ENCODE measurements at places on chromosomes 11 and 22. TPM values are rescaled to one million over a fixed set of nuclear protein-coding genes. Genes with fewer than 3 reads are reported as not detected.

DNA sequence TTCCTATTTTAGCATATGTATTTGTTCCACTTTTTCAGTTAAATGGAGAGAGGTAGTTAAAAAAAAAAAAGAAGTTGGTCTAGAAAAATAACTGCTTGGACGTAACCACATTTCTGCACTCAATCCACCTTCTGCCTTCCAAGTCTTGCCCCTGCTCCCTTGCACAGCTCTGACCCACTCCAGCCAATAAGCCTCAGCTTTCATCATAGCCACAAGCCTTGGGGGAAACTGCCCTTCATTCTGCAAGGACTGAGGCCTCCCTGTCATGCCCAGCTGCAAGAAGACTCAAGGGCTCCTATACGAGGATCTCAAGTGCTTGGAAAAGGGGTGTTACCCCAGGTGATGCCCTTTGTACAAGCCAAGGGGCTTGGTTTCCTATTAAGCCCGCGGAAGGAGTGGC lies 36.0 kb upstream of the OAF start:
- no peak overlapping the region for H3K4me3 ChIP-seq
- DNase-seq: no peak
- no peak overlapping the region for H3K27ac ChIP-seq
- peaks cover 38% of the 10 kb centered on the region for H3K27me3 ChIP-seq
- no peaks in the 10 kb centered on the region for H3K4me1 ChIP-seq

The ARL2 gene
- 259 TPM for polyA plus RNA-seq

The APOL3 gene
- 17.9 TPM for polyA plus RNA-seq

The LSP1 gene
- not detected for polyA plus RNA-seq

DNA sequence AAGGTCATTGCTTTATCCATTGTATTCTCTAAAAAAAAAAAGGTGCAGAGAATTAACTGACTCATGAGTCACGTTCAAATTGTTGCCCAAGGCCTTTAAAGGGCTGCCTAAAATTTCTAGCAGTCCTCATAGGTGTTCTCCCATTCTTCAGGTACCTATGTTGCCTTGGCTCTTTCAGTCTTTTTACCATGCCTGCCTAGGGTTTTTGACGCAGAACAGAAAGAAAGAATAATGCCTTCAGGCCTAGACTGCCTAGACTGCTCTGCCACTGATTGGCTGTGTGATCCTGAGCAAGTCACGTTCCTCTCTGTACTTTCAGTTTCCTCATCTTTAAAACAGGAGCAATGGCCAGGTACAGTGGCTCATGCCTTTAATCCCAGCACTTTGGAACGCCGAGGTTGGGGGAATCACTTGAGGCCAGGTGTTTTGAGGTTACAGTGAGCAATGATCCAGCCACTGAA lies 21.5 kb downstream of the CTSC start:
- no peak overlapping the region for H3K4me3 ChIP-seq
- H3K4me1 ChIP-seq: peaks cover 3% of the 10 kb centered on the region
- H3K27ac ChIP-seq: no peak overlapping the region
- H3K36me3 ChIP-seq: no peaks in the 10 kb centered on the region
- DNase-seq: no peak

DNA sequence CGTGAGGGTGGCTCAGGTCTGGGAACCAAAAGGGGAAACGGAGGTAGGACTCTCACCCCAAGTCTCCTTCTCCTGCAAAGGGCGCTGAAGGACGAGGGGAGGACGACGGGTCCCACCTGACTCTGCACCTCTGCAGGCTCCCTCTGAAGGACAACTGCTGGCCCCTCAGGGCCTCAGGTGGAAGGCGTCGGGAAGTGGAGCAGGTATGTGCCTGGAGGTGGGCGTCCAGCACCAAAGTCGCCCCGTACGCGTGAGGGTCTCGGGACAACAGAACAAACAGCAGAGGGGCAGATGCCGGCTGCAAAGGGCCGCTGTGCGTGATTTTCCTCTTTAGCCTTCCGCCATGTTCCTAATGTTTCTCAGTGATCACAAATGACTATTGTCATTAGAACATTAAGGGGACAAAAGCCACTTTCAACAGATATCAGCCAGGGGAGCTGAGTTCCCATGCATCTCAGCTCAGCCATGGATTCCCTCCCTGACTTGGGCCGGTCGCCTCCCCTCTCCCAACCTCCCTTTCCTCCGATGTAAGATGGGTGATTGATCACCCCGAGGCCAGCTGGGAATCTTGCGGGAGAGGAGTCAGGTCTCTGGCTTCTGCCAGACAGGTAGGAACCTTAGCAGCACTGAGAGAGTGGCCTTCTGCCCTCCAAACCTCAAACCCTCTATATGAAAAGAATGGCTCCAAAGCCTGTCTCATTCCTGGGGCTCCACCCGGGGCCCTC lies 836 bp downstream of the SLC16A8 start:
- H3K36me3 ChIP-seq: no peaks in the 10 kb centered on the region
- no peak overlapping the region for H3K4me3 ChIP-seq
- peaks cover 12% of the 10 kb centered on the region for H3K27me3 ChIP-seq
- peaks cover 5% of the 10 kb centered on the region for H3K4me1 ChIP-seq
- no peak overlapping the region for H3K27ac ChIP-seq
- DNase-seq: no peak

The IL18 gene
- 0.73 TPM for polyA plus RNA-seq

DNA sequence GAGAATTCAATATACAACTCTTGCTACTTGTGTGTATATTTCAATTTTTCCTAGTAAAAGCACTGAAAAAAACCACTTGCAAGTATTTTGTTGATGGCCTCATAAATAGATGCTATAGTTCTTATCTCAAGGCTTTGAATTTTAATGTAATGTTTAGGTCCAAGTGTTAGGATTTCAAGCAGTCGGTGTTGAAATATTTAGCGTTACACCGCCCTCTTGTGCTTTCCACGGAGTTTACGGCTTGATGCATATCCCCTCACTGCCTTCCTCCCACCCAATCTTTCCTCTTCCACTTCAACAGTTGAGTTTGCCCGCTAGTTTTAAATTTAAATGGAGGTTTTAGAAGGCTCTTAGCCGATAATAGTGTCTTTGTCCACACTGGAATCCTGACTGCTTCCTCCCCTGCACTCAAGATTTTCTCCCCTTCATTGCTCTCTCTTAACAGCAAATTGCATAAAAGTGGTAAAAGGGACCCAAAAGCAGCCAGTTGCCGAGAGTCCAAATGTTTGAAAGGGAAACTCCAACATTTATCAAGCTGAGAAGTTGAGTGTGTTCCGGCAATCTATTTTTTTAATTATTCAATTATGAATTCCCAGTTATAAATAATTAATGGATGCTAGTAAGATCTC lies 25.9 kb upstream of the HTATIP2 start:
- H3K36me3 ChIP-seq: no peaks in the 10 kb centered on the region
- H3K27ac ChIP-seq: no peak overlapping the region
- H3K4me3 ChIP-seq: no peak overlapping the region
- peaks cover 28% of the 10 kb centered on the region for H3K27me3 ChIP-seq
- DNase-seq: peak; percentile 43
- H3K4me1 ChIP-seq: no peaks in the 10 kb centered on the region

The CACNA1I gene
- polyA plus RNA-seq: not detected

- peak within 1 kb of the TSS; percentile 88 for H3K4me3 ChIP-seq
- H3K4me1 ChIP-seq: peaks cover 6% of the 10 kb centered on the region
- H3K27ac ChIP-seq: peak within 1 kb of the TSS; percentile 32
- H3K36me3 ChIP-seq: no peaks in the 10 kb centered on the region
These were observed at the start of gene CDPF1 for GRCh38 chr22:46250035-46250782. CDPF1 (minus strand) TSS chr22:46250293; CDS start chr22:46248284, 2,009 bp downstream.

GRCh38 chr11:116644201-116644940 lies 128.4 kb downstream of the BUD13 start:
- DNase-seq: no peak
- no peaks in the 10 kb centered on the region for H3K36me3 ChIP-seq
- H3K27ac ChIP-seq: no peak overlapping the region
- H3K4me3 ChIP-seq: no peak overlapping the region
- H3K27me3 ChIP-seq: no peaks in the 10 kb centered on the region
- no peaks in the 10 kb centered on the region for H3K4me1 ChIP-seq

The KIRREL3 gene
- not detected for polyA plus RNA-seq

GRCh38 chr22:36965696-36966095 lies 52.3 kb downstream of the CSF2RB start:
- no peaks in the 10 kb centered on the region for H3K4me1 ChIP-seq
- H3K36me3 ChIP-seq: no peaks in the 10 kb centered on the region
- H3K4me3 ChIP-seq: no peak overlapping the region
- peaks cover 11% of the 10 kb centered on the region for H3K27me3 ChIP-seq

- no peaks in the 10 kb centered on the region for H3K36me3 ChIP-seq
- no peak overlapping the region for H3K27ac ChIP-seq
- DNase-seq: no peak
These were observed 178.6 kb downstream of the CNTN5 start for GRCh38 chr11:99199341-99199740.

The MMP27 gene
- polyA plus RNA-seq: not detected

The KCNE3 gene
- polyA plus RNA-seq: 0.51 TPM

The RASSF10 gene
- polyA plus RNA-seq: not detected

- DNase-seq: peak; percentile 17
- H3K36me3 ChIP-seq: peaks cover 21% of the 10 kb centered on the region
- H3K27ac ChIP-seq: no peak overlapping the region
- H3K4me3 ChIP-seq: no peak overlapping the region
- H3K4me1 ChIP-seq: no peaks in the 10 kb centered on the region
- H3K27me3 ChIP-seq: no peaks in the 10 kb centered on the region
These were observed 23.5 kb downstream of the RRM1 start for GRCh38 chr11:4118107-4118506.

DNA sequence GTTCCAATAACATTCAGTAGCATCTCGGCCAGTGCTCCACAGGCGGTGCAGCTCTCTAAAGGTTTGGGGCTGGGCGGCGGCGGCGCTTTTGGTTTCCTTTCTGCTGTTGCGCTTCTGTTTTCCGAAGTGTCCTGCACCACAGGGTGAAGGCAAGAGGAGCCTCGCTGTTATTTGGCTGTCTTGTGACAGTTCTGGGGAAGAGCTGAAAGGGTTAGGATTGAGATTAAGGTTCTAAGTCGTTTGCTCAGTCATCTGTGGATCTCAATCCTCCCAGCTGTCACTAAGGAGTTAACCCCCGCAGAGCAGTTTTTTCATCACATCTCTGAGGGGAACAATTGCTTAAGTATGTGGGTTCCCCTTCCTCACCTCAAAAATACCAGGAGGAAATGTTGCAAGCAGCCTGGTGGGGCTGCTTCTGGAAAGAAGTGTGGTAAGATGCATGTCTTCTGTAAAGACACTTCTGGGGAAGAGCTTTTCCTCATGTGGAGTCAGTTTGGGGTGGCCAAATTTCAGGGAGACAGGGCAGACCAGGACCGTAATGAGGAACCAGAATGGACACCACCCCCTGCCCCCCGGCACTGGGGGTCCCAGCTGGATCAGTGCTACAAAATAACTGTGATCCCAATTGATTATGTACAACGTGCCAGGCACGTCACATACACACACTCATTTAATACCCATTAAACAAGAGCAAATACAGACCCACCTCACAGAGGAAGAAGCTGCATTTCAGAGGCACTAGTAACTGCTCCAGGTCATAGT lies 14.2 kb downstream of the TMEM121B start:
- no peak for DNase-seq
- H3K36me3 ChIP-seq: peaks cover 10% of the 10 kb centered on the region
- H3K27ac ChIP-seq: no peak overlapping the region
- H3K27me3 ChIP-seq: no peaks in the 10 kb centered on the region
- no peak overlapping the region for H3K4me3 ChIP-seq

The GAL3ST1 gene
- 0.06 TPM for polyA plus RNA-seq

The TBRG1 gene
- 24.3 TPM for polyA plus RNA-seq

- H3K36me3 ChIP-seq: no peaks in the 10 kb centered on the region
- H3K27ac ChIP-seq: no peak overlapping the region
- DNase-seq: peak; percentile 69
- no peak overlapping the region for H3K4me3 ChIP-seq
- peaks cover 4% of the 10 kb centered on the region for H3K4me1 ChIP-seq
- H3K27me3 ChIP-seq: no peaks in the 10 kb centered on the region
These were observed 84.7 kb downstream of the TTC28 start for GRCh38 chr22:28594797-28595462.

GRCh38 chr11:128666397-128666796 lies 27.5 kb upstream of the FLI1 start:
- H3K4me3 ChIP-seq: no peak overlapping the region
- H3K27me3 ChIP-seq: peaks cover 5% of the 10 kb centered on the region
- H3K4me1 ChIP-seq: no peaks in the 10 kb centered on the region
- no peak for DNase-seq
- H3K27ac ChIP-seq: no peak overlapping the region

GRCh38 chr11:17459236-17459896 lies 17.3 kb downstream of the ABCC8 start:
- no peak overlapping the region for H3K4me3 ChIP-seq
- peaks cover 6% of the 10 kb centered on the region for H3K27me3 ChIP-seq
- H3K27ac ChIP-seq: no peak overlapping the region
- H3K36me3 ChIP-seq: no peaks in the 10 kb centered on the region

The CFL1 gene
- polyA plus RNA-seq: 2,403 TPM

The SAA2 gene
- polyA plus RNA-seq: not detected

DNA sequence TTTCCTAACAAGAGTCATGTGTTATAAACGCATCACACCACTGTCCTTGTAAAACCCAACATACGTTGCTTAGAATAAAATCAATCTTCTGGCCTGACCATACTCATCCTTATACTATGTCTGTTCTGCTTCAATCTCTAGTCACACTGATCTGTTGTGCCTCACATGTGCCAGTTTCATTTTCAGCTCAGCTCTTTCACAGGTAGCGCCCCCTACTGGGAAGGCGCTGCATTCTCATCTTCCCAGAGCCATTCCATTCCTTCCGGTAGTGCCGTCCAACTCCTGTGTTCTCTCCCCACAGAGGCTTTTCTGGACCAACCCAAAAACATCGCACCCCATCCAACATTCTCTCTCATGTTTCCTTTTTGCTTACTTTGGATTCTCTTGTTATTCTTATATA lies 22.2 kb downstream of the CASP5 start:
- peak; percentile 1 for DNase-seq
- H3K4me3 ChIP-seq: no peak overlapping the region
- no peaks in the 10 kb centered on the region for H3K27me3 ChIP-seq
- H3K27ac ChIP-seq: no peak overlapping the region
- peaks cover 12% of the 10 kb centered on the region for H3K4me1 ChIP-seq

DNA sequence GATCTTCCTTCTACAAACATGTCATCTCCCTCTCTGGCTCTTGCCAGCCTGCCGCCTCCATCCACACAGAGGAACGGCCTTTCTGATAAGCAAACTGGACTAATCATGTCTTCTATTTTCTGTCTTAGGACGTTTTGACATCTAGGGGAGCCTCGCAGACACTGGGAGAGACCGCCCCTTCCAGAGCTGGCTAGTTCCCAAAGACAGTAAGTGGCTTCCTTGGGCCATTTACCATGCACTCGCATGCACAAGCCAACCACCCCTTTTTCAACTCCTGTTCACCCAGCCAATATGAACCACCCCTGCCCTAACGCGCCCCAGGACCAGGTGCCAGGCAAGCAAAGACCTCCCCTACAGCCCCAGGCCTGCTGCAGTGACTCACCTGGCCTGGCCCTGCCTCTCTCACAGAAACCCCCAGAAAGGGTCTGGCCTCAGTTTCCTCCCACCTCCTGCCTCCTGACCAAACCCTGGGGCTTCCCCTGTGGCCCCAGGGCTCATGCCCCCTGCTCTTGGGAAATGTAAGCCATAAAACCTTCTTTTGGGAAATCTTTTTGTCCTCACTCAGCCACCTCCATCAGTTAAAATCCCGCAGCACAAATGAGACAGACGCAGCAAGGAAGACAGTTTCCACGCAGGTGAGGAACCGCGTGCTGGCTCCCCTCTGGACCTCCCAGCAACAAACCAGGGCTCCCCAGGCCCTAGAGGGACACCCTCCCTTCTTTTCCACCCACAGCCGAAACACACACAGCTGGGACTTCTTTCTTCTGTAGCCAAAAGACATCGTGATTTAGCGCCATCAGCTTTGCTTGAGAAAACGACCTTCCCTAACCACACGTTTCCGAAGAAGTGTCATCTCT lies 38.5 kb downstream of the SHANK2 start:
- DNase-seq: no peak
- H3K27ac ChIP-seq: no peak overlapping the region
- H3K4me3 ChIP-seq: no peak overlapping the region
- H3K27me3 ChIP-seq: no peaks in the 10 kb centered on the region
- no peaks in the 10 kb centered on the region for H3K4me1 ChIP-seq
- no peaks in the 10 kb centered on the region for H3K36me3 ChIP-seq

The DEFB131B gene
- polyA plus RNA-seq: not detected
